ENCODE measurements at places on chromosomes 1 and 21.
A peak's percentile ranks its signal among the peaks of the same experiment; 100 is the strongest.

DNA sequence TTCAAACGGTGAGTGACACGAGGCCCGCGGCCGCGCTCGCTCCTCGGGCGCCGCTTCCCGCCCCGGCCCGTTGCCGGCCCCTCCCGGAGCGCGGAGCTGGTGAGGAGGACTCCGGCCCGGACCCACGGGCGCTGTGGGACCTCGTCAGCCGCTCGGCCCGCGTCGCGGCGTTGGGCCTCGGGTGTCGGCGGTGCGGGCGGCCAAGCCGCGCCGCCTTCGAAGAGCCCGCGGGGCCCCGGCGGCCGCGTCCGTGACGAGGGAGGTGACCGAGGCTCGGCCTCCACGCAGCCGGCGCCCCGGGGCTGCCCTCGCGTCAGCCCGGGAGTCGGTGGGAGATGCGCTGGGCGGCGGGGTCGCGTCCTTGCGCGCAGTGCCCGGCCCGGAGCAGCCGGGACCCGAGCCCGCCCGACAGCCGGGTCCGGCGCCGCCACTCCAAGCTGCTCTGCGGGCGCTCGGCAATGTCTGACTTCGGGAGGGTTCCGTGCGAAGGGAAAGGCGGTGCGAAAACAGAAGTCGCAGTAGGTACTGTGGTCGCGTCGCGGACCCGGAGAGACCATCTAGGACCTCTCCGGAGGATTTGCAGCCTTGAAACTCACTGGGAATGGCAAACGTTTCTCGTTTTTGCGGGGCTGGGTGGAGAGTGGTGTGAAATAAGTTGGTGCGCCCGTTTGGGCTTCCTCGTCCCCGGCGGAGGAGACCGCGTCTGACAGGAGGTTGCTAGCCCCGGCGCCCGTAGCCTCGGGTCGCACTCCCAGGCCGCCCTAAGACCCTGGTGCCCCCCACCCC is 829 bp downstream of the SPEN start:
- DNase-seq = peak; percentile 63

GRCh38 chr1:90386899-90387720 is 330.0 kb downstream of the BARHL2 start:
- no peak for DNase-seq

DNA sequence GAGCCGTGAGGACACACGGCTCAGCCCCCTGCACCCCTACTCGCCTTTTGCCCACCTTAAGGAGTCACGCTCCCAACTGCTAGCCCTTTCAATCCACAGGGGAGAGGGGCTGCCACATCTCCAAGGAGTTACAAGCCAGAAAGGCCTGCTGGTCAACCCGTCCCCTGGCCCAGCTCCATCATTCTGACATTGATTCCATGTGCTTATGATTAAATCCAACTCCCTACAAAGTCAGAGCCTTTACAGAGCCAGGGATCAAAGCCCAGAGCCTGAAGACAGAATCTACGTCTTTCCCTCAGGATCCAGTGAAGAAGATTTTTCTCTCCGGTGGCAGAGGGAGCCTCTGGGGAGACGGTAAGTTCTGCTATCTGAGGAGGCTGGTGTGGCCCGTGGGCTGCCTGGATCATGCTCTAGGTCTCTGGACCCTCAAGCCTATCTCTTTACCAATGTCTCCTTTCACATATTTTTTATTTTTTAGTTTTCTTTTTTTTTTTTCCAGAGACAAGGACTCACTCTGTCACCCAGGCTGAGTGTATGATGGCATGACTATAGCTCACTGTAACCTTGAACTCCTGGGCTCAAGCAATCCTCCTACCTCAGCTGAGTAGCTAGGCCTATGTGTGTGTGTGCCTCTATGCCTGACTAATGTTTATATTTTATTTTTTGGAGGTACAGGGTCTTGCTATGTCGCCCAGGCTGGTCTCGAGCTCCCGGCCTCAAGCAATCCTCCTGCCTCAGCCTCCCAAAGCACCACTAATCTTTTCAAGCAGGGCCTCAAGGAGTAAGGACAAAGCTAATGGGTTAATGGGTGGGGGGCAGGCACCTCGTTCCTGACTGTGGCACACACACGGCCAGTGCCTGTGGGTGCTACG is 61.3 kb downstream of the SLC66A1 start:
- no peak for DNase-seq

- DNase-seq = peak; percentile 61
These were observed 9.8 kb upstream of the PHTF1 start for GRCh38 chr1:113768916-113769600.

GRCh38 chr1:39691383-39692151 is at the start of gene HPCAL4:
TSS of gene HPCAL4 (minus strand) at chr1:39691433. CDS start at chr1:39684603, 6,830 bp downstream.
- peak; percentile 99 for DNase-seq

GRCh38 chr1:8473891-8474300 is 156.0 kb downstream of the SLC45A1 start:
- DNase-seq = peak; percentile 18

- peak; percentile 68 for DNase-seq
These were observed 181.0 kb upstream of the KLHDC7A start for GRCh38 chr1:18299441-18300338.

DNA sequence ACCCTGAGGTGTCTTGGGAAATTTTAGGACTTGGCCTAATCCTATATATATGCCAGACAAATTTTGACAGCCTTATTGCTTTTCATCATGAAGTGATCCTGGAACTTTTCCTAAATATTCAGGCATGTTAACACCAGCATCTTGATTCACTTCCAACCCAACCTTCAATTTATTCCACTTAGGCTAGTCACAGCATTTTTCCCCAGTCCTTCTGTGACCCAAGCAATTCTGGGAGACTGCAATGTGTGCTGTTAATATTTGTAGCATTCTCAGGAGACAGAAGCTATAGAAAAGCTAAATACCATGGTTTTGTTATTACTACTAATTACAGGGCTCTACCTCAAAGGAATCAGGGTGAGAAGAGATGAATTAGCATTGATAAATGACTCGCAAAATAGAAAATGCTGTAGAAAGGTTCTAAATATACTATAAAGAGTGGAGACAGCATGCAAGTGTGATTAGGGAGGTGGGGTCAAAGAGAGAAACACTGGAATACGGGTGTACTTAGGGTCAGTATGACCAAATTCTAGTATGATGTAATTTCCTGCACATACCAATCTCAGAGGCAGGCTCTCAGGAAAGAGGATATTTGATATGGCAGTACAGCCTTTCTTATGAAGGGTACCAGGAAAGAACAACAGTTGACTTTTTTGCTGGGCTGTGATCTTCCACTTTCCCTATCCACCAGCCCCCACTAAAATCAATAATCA is 29.1 kb downstream of the PRRX1 start:
- no peak for DNase-seq

- peak; percentile 92 for DNase-seq
These were observed 219.1 kb upstream of the ZC3H12A start for GRCh38 chr1:37255136-37255795.

DNA sequence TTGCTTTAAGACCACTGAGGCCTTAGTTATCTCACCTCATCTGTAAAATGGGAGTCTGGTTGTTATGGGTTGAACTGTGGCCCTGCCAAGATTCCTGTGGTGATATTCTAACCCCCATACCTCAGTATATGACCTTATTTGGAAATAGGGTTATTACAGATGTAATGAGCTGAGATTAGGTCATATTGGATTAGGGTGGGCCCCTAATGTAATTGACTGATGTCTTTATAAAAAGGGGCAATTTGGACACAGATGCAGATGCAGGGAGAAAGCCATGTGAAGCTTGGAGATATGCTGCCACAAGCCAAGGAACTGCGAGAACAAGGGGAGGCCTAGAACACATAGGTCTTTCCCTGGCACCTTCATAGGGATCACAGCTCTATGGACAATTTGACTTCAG is 3.9 kb downstream of the C1orf87 start:
- no peak for DNase-seq

GRCh38 chr21:37686991-37687810 is 229.1 kb downstream of the KCNJ6 start:
- DNase-seq = no peak

DNA sequence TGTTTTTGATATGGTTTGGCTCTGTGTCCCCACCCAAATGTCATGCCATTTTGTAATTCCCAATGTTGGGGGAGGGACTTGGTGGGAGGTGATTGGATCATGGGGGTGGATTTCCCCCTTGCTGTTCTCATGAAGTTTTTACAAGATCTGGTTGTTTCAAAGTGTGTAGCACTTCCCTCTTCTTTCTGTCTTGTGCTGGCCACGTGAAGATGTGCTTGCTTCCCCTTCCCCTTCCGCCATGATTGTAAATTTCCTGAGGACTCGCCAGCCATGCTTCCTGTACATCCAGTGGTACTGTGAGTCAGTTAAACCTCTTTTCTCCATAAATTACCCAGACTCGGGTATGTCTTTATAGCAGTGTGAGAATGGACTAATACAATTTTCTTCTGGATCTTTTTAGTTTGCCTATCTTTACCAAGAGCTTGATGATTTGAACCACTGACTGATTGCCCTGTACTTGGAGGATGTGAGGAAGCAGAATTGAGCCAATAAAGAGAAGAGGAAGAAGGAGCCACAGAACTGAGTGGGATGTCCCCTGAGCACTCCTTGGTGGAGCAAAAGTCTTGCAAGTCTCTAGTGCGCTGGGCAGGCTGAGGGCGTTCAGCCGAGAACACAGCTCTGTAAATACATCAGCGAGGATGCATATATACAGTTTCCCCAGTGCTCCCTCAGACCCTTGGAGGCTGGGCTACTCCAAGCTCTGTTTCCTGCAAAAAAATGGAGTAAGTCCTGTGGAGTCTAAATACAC is 102.6 kb downstream of the CYYR1 start:
- DNase-seq = no peak

GRCh38 chr1:59976194-59977074 is 49.9 kb upstream of the CYP2J2 start:
- peak; percentile 75 for DNase-seq

Measured in neural progenitor cell (in vitro differentiated cells).